ENCODE measurements at places on chromosomes 12 and 14.

DNA sequence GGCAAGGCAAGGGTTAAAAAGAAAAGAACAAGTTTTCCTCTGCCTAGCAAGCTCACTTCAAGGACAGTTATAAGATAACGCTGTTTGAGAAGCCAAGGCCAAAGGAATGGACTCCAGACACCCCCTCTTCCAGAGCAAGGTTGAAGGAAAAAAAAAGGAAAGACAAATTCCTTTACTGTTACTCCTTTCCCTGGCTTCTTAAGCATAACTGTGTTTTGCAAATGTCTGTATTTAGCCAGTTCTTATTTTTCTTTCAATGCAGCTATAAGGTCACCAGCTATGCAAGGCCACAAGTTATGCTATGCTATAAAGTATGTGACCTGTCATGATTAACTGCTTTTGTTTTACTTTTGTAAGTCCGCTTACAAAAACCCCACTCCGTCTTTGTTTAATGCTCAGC, 26.6 kb downstream of the ZNF410 start:
- no peak for DNase-seq

DNA sequence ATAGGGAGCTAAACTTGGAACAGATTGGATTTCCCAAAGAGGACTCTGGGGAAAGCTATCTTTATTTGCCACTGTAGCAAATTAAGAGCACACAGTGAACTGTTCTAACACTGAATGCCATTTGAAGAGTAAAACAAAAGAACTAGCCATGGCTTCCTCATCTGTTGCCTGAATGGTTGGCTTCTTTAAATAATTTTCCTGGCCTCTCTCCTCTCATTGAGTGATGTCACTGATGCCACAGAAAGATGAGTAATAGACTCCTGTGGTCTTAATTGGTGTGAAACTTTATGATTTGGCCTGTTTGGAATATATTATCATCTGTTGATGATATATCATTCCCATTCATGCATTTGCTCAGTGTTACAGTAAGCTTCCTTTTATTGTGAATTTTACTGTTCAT, 42.5 kb downstream of the WDR20 start:
- DNase-seq = no peak

DNA sequence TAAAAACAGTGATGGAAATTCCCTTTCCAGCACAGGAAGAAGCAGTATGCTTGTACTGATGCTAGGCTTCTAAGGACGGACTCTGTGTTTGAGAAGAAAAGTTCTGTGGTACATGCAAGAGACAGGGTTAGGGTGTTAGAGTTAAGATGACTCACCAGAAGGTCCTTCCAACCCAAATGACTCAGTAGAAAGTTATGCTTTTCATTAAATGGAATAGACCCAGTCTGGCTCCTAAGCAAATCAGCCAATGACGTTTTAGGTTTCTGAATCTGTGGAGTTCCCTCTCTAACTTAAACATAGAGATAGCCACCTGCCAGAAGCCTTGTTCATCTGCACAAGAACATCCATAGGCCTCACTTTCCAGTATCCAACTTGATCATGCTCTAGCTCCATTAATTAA, 5.7 kb downstream of the PTHLH start:
- no peak for DNase-seq

- DNase-seq = no peak
Observed at GRCh38 chr12:102356690-102357089, 123.7 kb downstream of the IGF1 start.

DNA sequence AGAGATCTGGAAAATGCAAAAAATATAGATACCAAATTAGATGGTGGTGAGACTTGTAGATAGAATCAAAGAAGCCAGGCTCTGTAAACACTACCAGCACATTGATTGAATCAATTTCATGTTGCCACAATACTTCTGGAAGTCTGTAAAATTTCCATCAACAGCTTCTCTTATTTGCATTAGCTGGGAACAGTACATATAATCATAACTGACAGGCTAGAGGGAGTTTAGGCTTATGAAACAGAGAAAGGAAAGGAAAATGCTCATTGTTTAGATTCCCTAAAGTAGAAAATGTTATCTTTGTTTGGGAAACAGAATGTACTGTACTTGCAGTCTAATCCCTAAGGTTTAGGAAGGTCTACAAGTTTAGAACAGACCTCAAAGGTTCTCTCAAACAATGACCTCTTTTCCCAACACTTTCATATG, 335.2 kb downstream of the CEP128 start:
- DNase-seq = no peak

- no peak for DNase-seq
Observed at GRCh38 chr12:10634427-10634826, 21.0 kb upstream of the MAGOHB start.
